ENCODE measurements at places on chromosomes 6 and 20.

- DNase-seq, result no peak
Measured at GRCh38 chr6:68077661-68078060, 557.4 kb upstream of the ADGRB3 start.

DNA sequence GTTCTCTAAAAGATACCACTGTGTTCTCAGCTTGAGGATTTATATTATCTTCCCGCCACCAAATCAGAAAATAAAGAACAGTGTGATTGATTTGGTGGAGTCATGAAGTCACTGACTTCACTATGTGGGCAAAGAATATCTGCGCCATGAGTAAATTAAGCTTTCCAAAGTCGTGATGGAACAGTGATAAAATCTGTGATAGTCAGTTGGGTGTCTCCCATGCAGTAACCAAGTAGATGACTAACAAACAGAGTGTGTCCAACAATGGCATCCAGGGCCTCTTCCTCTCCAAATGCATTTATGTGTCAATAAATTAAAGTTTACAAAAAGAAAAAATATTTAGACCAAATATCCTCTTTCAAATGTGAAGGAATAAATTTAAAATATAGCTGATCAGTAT is 87.0 kb upstream of the DST start:
- DNase-seq, result no peak

- DNase-seq, result no peak
Measured at GRCh38 chr20:20196610-20197009, 144.3 kb downstream of the CFAP61 start.

DNA sequence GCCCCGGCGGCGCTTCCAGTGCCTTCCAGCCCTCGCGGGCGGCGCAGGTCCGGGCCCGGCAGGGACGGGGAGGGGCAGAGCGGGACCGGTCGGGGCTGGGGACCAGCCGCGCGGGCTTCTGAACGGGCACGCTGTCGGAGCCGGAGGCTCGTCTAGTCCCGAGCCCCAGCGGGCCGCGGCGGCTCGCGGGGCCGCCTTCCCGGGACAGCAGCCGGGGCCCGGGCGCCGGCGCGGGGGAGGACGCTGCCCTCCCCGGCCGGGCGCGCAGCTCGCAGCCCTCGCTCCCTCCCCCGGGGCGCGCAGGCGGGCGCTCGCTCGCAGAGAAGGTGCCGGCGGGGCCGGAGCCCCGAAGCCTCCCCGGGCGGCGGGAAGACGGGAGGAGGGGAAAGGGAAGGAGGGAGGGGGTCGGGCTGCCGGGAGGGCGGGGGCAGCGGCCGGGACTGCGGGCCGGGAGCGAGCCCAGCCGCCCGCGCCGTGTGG is 696 bp upstream of the SIRPA start:
- DNase-seq, result no peak

GRCh38 chr6:156526081-156526480 is 251.1 kb upstream of the ARID1B start:
- DNase-seq, result no peak

GRCh38 chr6:125790358-125791150 is at the start of gene NCOA7:
Gene NCOA7 (plus strand): TSS chr6:125790960. CDS start chr6:125815355, 24,395 bp downstream.
- DNase-seq, result no peak

- DNase-seq, result no peak
Measured at GRCh38 chr6:13471184-13471583, 16.2 kb downstream of the GFOD1 start.

- no peak for DNase-seq
Measured at GRCh38 chr6:80930376-80930775, 822.1 kb downstream of the TENT5A start.

GRCh38 chr6:80641591-80641990 is 535.1 kb downstream of the BCKDHB start:
- no peak for DNase-seq

DNA sequence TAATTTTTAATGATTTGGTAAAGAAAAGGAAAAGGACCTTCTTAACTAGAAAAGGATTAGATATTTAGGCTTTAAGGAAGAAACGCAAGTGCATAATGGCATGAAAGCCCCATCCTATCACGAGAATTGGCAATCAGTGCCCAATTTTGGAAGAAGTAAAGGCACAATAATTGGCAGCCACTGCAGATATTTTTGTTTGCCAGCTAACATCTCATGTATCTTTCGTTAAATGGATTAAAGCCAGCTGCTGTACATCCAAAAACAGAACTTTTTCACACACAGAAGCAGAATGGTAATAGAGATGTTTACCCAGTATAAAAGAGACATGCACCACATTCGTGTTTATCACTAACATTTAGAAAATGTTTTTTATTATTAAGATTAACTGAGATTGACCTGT is 180.3 kb downstream of the C6orf118 start:
- no peak for DNase-seq

DNA sequence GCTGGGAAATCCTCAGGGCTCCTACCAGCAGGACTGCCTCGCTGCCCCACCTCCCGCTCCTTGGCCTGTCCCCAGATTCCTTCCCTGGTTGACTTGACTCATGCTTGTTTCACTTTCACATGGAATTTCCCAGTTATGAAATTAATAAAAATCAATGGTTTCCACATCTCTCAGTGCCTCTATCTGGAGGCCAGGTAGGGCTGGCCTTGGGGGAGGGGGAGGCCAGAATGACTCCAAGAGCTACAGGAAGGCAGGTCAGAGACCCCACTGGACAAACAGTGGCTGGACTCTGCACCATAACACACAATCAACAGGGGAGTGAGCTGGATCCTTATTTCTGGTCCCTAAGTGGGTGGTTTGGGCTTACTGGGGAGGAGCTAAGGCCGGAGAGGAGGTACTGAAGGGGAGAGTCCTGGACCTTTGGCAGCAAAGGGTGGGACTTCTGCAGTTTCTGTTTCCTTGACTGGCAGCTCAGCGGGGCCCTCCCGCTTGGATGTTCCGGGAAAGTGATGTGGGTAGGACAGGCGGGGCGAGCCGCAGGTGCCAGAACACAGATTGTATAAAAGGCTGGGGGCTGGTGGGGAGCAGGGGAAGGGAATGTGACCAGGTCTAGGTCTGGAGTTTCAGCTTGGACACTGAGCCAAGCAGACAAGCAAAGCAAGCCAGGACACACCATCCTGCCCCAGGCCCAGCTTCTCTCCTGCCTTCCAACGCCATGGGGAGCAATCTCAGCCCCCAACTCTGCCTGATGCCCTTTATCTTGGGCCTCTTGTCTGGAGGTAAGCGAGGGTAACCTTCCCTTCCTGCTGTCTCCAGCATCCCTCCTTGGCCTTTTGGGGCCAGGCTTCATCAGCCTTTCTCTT is at the start of gene CFB:
Gene CFB, plus strand, starts transcription at position 589 of the 863 bp plus-strand sequence. Its CDS starts 127 bp downstream, at position 716.
- no peak for DNase-seq

GRCh38 chr20:58407201-58407873 is 18.3 kb downstream of the VAPB start:
- DNase-seq, result no peak

DNA sequence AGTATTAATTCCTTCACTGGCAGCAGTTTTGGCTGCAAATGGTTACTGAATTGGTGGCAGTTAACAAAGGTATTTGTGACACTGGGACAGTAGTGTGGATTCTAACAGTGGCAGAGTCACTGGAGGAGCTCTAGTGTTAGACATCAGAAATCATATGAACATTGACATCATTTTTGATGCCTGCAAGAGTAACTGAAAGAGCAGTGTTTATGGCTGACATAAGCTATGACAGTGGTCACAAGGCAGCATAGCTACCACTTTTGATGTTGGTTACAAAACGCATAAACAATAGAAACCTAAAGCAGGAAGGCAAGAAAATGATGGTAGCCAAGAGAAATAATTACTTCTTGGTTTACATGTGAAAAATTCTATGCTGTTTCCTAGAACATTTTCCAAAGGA is 326.7 kb upstream of the MAN1A1 start:
- no peak for DNase-seq

DNA sequence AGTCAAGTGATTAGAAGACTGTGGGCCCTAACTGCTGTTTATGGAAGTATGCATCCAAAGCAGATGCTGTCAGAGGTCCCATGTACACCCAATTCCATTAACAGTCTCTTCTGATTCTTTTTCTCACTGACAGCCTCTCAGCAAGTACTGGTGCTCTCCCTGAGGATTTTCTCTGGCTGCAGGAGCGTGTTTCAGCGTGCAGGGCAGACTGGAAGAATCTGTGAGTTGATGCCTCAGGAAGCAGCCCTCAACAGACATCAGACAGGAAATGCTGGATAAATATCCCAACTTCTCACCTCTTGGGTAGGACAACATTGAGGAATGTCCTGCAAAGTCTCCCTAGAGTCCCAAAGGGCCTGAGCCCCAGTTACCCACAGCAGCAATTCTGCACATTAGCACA is 40.8 kb downstream of the ANKEF1 start:
- DNase-seq, result no peak

DNA sequence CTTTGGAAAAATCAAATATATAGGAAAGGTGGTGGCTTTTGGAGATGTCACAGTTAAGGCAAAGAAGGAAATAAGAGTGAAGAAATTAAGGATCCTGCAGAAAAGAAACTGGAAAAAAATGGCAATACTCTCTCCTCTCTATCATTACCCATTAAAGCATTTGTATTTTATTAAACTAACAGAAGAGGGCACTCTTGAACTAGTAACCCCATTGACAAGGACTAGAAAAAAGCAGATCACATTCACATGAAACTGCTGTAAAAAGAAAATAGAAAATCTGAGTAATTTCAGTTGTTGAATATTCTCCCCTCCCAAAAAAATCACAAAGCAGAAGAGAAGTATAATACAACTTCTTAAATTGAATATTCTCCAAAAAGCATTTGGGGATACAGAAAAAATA is 104.1 kb upstream of the SLC35B3 start:
- no peak for DNase-seq

- no peak for DNase-seq
Measured at GRCh38 chr6:141421378-141421777, 711.3 kb upstream of the GJE1 start.

GRCh38 chr20:23258747-23259121 is 91.9 kb upstream of the NXT1 start:
- DNase-seq, result no peak

DNA sequence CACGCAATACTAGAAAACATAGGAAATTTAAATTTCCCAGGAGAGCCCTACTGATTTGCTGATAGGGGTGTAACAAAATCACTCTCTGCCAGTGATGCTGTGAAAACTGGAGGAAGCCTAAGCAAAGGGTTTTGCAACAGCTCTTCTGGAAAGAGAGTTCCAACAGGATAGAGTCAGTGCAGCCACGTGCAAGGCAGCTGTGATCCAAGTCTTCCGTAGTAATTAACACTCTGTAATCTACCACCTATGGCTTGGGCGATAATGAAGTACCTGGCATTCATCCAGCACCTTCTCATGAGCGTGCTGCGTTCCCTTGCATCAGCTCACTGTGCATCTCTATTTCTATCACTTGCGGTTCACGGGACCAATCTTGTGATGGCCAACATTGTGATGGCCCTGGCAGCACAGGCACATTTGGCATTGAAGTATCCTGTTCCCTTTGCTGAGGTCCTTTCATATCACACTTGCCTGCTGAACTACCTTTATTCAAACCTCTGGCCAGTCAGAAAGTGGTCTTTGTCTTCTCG is 48.2 kb downstream of the IRF4 start:
- no peak for DNase-seq

- DNase-seq, result no peak
Measured at GRCh38 chr6:99114769-99115406, 167.1 kb upstream of the FBXL4 start.

DNA sequence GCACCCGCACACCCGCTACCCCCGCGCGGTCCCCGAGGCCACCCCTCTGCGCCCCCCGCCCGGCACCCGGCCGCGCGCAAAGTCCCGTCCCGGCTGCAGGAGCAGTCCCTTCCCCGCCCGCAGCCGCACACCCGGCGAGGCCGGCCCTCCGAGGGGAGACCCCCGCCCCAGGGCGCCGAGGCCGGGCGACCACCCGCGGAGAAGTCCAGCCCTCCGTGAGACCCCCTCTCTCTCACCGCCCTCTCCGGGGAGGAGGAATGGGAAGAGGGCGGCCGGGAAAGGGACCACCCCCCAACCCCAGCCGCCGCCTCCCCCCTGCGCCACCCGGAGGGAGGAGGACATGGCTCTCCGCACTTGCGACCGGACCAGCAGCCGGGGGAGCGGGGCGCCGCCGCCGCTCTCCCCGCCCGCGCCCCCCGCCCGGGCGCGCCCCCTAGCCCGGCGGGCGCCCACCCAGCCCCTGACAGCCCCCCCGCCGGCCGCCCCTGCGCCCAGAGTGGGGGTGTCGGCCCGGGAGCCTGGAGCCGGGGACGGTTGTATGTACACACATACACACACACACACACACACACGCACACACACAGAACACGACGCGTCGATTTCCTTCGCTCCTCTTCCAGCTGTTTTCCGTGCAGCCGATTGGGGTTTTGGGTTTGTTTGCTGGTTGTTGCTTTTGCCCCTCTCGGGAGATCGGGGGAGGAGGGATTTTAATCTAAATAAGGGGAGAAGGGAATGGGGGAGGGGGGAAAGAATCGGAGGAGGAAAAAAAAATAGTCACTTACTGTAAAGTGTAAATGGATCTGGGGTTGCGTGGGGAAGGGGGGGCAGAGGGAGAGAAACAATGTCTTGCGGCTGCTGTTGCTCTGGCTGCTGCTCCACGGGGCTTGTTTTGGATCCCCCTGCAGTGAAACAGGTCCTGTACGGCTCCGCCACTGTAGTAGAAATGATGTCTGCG is at the start of gene ATXN1:
Gene ATXN1, minus strand, starts transcription at position 945 of the 955 bp plus-strand sequence.
- DNase-seq, result no peak

GRCh38 chr20:9602847-9603183 is 88.4 kb downstream of the LAMP5 start:
- DNase-seq, result no peak

DNA sequence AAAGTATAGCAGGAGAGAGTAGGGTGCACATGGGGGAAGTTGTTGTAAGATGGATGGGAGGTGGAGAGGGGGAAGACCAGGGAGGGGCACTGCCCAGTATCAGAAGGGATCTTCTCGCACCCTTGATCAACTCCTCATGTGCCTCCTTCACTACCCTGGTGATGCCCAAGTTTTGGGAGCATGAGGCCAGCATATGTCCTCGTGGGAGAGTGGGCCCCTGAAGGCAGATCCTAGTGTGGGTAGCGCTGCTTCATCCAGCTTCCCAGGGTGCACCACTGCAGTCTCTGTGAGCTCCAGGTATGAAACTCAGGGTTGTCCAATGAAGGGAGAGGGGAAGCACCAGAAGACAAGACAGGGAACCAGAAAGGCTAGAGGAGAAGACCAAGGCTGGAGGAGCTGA is 82.2 kb upstream of the FOXP4 start:
- DNase-seq, result no peak

- DNase-seq, result no peak
Measured at GRCh38 chr20:39066471-39067242, 104.5 kb downstream of the DHX35 start.
